NCI-H82 (cell line): ENCODE measurements at places on chromosomes 1 and 21.
A peak's percentile ranks its signal among the peaks of the same experiment; 100 is the strongest.

GRCh38 chr1:163544441-163544840 lies 222.7 kb downstream of the NUF2 start:
- DNase-seq = no peak

DNA sequence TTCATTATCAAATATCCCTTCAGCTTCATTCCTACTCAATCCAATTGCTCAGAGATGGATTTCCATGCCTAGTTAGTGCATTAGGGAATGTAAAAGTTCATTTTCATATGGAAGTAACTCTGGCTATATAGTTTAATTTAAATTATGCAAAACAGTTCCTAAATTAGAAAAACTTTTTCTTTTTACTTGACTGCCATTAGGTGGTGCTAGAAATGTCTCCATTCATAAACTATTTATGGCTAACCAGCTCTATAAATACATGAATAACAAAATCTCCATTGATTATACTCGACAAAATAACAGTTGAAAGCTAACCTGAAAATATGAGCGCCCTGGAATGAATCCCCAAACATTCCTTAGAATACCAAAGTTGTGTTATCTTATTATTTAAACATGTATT lies 311.4 kb downstream of the USH2A start:
- no peak for DNase-seq

GRCh38 chr1:6967431-6968111 lies 182.3 kb downstream of the CAMTA1 start:
- DNase-seq = peak; percentile 15

DNA sequence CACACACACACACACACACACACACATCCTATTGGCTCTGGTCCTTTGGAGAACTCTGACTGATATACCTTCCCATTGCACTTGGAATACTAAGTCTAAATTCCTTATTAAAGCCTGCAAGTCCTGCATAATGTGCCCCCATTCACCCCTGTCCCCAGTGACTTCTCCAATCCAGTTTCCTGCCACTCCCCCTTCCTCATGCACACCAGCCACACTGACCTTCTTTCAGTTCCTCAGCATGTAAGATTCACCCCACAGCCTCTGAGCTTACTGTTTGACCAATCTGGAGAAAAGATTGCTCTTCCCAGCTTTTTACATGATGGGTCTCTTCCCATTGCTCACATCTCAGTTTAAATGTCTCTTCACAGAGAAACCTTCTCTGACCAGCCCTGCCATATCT lies 146.6 kb downstream of the TBX15 start:
- no peak for DNase-seq

- no peak for DNase-seq
Measured at GRCh38 chr1:179876300-179876715, 1.3 kb downstream of the TOR1AIP2 start.

DNA sequence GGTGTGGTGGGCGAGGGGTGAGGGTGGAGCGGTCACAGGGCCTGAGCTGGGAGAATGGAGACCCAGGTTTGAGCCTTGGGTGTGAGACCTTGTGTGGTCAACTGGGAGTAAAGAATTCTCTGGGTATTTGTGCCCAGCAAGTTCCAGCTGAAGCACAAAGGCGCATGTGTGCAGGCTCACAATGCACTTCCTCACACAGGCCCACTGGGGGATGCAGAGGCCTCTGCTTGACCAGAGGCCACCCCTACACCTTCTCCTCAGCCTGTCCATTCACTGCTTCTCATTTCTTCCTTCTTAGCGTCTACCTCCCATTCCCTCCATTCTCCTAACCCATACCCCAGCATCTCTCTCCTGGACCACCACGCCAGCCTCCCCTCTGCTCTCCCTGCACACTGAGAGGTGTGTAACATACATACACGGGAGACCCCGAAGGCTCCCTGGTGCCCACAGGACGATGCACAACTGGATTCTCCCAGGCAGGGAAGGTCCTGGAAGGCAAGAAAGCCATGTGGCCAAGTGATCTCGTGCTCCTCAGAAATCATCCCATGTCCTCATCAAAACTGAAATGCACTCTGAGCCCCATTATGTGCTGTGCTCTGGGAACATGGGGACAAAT lies 12.3 kb upstream of the TTC39A start:
- no peak for DNase-seq

DNA sequence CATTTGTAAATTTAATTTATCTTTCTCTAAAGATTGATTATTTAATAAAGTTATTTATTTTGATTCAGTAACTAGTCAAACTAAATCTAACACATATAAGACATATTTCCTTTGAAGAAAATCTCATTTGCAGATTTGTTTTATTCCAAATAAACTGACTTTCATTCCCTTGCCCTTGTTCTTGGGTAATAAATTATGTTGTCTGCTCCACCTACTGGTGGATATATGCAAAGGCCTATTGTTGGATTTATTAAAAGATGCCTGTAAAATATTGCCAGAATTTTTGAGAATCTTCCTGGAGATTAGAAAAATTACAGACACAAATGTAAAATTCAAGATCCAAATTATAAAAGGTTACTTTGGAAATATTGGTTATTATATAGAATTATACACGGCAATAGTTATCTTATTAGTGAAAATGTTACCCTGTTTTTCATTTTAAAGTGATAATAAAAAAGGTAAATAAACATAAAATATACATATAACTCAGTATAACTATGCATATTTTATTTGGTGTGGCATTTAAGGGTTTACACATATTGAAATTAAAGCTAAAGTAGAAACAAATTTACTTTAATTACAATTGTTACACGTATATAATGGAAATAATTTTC lies 116.1 kb downstream of the SPATA17 start:
- peak; percentile 70 for DNase-seq

- no peak for DNase-seq
Measured at GRCh38 chr1:159184201-159184600, 12.8 kb downstream of the CADM3 start.

DNA sequence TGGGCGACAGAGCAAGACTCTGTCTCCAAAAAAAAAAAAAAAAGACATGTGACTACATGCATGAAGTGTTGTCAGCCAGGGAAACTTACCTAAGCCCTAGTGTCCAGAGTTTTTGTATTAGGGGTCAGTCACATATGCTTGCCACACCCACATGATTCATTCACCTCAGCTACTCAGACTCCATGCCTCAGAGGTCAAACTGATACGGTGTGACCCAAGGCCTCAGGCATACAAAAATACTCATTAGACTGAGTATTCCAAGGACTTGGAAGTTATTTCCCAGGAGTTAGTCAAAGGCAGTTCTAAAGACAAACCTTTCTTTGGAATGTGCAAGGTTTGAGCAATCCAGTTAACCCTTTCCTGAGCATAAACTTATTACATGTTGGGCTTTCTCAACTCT lies 6.3 kb upstream of the TRIM33 start:
- no peak for DNase-seq

DNA sequence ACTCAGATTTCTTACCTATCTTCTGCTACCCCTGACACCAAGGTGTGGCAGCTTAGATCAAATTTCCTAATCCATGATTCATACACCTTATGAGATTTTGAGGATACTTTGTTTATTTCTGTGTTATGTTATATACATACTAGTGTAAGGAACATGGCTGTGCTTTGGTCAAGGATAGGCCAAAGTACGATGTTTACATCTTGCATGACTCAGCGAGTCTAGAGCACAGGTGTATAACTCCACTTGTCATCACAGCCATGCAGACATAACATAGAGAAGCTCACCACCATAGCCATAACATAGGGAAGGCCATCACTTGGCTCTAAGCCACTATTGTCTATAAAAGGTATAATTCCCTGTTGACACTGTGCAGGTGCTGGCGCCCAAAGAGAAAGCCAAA lies 61.2 kb downstream of the GBP6 start:
- DNase-seq = no peak

DNA sequence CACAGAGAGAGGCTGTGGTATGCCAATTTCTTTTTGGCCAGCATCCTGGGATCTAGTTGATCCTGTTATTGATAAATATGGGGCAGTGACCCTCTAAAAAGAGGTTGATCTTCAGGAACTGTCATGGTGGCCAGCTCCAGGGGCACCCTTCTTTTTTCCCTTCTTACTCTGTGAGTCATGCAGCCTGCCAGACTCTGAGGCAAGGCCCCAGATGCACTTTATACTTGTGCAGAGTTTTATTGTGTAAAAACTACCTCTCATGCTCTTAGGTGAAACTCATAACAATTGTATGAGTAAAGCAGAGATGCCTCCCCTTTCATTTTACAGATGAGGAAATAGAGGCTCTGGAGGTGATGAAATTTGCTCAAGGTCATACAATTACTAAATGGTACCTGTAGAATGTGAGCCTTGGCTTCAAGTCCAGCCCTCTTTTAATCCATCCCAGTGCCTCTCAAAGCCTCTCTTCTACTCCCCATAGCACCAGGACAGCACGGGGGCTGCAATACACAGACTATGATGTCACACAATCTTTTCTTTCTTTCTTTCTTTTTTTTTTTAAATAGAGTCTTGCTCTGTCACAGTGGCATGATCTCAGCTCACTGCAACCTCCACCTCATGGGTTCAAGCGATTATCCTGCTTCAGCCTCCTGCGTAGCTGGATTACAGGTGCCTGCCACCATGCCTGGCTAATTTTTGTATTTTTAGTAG lies 387.8 kb downstream of the KCNH1 start:
- no peak for DNase-seq

DNA sequence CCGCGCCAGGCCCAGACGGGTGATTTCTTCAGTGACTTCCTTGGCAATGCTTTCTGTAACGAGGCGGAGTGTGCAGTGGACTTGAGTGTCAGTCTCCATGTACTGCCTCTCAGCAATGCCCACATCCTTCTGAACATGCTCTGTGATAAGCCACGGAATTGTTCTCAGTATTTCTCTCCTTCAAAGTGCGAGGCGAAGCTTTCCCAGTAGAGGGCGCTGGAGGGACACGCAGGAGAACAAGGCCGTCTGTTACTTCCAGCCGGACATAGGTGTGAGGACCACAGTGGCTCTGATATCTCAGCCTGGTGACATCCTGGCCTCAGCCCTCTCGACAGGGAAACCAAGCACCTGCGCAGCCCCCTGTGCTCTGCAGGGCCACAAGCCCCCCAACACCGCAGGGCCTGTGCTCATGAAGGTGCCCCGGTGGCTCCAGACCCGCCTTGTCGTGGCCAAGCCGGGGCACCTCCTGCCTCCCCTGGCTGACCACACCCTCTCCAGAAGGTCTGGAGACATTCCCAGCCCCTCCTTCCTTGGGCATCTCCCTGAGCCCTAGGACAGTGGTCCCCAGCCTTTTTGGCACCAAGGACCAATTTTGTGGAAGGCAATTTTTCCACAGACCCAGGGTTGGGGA lies 46.1 kb upstream of the BACE2 start:
- DNase-seq = peak; percentile 83

GRCh38 chr21:44010429-44010828 lies 1.7 kb upstream of the TRAPPC10 start:
- DNase-seq = peak; percentile 53
